Activated CD4-positive, alpha-beta T cell treated with anti-CD3 and anti-CD28 coated beads, Interleukin-2, amount 10 ng/mL, durations not matched to agents 7 days and 5 days (primary cell): ENCODE measurements at places on chromosomes 4 and X. TPM values are rescaled to one million over a fixed set of nuclear protein-coding genes. Genes with fewer than 3 reads are reported as not detected.

DNA sequence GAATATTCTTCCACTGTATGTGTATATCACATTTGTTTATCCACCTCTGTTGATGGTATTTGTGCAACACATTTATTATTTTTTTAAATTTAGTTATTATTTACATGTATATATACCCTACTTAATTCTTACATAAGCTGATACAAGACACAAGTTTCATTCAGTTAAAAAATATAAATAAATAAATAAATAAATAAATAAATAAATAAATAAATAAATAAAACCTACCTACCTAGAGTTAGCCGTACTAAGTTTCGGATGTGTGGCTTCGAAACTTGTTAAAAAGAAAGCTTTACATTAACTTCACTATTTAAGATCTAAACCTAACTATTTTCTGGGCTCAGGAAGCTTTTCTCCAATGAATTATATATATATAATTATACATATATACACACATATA lies 23.3 kb upstream of the REPS2 start:
- no peak overlapping the region for H3K4me3 ChIP-seq
- H3K27me3 ChIP-seq = peaks cover 3% of the 10 kb centered on the region
- H3K27ac ChIP-seq = no peak overlapping the region
- H3K36me3 ChIP-seq = no peaks in the 10 kb centered on the region
- DNase-seq = no peak

DNA sequence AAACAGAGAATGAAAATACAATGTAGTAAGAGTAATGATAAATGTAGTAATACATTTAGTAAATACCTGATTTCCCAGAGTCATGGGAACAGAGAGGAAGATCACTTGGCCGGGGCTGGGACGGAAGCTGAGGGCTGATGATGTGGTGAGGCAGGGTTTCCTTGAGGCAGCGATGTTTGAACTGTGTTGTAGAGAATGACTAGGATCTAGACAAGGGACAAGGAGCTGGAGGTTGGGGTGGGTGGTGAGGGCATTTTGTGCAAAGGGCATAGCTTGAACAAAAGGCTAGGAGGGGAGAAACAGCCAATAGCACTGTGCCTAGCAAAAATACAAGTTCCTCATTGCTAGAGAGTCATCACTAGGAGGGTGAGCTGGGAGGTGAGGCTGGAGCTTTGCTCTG lies 64.3 kb upstream of the RAPGEF2 start:
- H3K4me1 ChIP-seq = peaks cover 3% of the 10 kb centered on the region
- H3K4me3 ChIP-seq = no peak overlapping the region
- no peak for DNase-seq
- peaks cover 17% of the 10 kb centered on the region for H3K27me3 ChIP-seq

- DNase-seq = no peak
- peaks cover 4% of the 10 kb centered on the region for H3K27me3 ChIP-seq
- no peaks in the 10 kb centered on the region for H3K36me3 ChIP-seq
- no peak overlapping the region for H3K27ac ChIP-seq
Measured at GRCh38 chr4:118680808-118681207, 4.4 kb upstream of the METTL14 start.

DNA sequence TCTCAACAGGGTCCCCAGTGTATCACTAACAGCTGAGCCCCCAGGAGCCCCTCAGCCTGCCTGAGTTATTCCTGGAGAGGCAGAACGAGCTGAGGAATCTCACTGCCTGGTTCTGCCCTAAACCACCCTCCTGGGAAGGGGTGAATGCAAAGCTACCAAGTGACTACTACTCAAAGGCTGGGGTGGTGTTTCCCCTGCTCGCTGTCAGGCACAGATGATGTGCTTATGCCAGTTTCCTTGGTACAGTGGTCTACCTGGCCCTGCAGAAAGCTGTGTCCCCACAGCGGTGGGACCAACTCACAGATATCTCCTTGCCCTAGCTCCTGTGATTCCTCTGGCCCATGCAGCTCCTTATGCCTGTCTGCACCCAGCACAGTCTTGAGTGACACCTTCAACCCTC lies 35.4 kb upstream of the ASMTL start:
- H3K4me1 ChIP-seq = peaks cover 54% of the 10 kb centered on the region
- DNase-seq = peak; percentile 5
- H3K4me3 ChIP-seq = no peak overlapping the region
- H3K27ac ChIP-seq = peak overlapping the region; percentile 57
- no peaks in the 10 kb centered on the region for H3K27me3 ChIP-seq

Gene DCHS2
- total RNA-seq = not detected

Gene PLS3
- total RNA-seq = 0.30 TPM

Gene APLN
- total RNA-seq = 0.17 TPM
